H1 (cell line): ENCODE measurements at places on chromosomes 3 and 15.

GRCh38 chr3:65439641-65440284 lies 599.0 kb downstream of the MAGI1 start:
- DNase-seq = peak; percentile 46
- H3K36me3 ChIP-seq = peaks cover 28% of the 10 kb centered on the region
- H3K27me3 ChIP-seq = no peaks in the 10 kb centered on the region
- no peak overlapping the region for H3K27ac ChIP-seq

DNA sequence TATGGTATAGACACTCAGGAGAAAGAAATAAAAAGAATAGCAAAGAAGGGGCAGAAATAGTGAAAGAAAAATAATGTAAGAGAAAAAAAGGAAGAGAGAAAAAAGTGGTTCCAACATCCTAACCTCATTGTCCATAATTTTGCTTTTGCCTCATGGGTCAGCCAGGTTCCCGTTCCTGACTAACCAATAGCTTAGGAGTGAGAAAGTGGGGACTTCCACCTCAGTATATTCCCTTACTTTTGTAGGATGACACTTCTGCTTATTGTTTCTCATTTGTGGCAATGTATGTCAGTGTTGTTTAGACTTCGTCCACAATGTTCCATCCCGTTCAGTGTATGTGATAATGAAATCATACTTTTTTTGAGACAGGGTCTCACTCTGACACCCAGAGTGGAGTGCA lies 9.3 kb upstream of the SLC12A8 start:
- peaks cover 2% of the 10 kb centered on the region for H3K4me1 ChIP-seq
- no peaks in the 10 kb centered on the region for H3K36me3 ChIP-seq
- H3K4me3 ChIP-seq = no peak overlapping the region
- H3K27me3 ChIP-seq = no peaks in the 10 kb centered on the region

- DNase-seq = no peak
- no peaks in the 10 kb centered on the region for H3K36me3 ChIP-seq
- peaks cover 2% of the 10 kb centered on the region; the same call in 1 of the 2 replicates for H3K4me1 ChIP-seq
- H3K27me3 ChIP-seq = no peaks in the 10 kb centered on the region
Observed at GRCh38 chr15:100020614-100021013, 287.4 kb upstream of the LYSMD4 start.

GRCh38 chr3:195009616-195010015 lies 261.3 kb downstream of the XXYLT1 start:
- H3K27ac ChIP-seq = no peak overlapping the region
- no peaks in the 10 kb centered on the region for H3K4me1 ChIP-seq
- no peak for DNase-seq
- no peaks in the 10 kb centered on the region for H3K36me3 ChIP-seq

GRCh38 chr15:82566690-82567089 lies 26.4 kb upstream of the RPS17 start:
- no peaks in the 10 kb centered on the region for H3K36me3 ChIP-seq
- DNase-seq = no peak
- H3K27ac ChIP-seq = no peak overlapping the region
- H3K27me3 ChIP-seq = no peaks in the 10 kb centered on the region

DNA sequence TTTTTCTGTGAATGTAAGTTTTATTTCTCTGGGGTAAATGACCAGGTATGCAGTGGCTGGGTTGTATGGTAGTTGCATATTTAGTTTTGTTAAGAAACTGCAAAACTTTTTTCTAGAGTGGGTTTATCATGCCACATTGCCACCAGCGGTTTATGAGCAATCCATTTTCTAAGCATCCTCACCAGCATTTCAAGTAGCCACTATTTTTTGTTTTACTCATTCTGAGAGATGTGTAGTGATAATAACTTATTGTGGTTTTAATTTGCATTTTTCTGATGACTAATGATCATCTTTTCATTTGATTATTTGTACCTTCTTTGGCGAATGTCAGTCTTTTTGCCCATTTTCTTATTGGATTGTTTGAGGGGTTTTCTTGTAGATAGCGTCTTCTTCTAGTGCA lies 56.2 kb downstream of the SPRED1 start:
- no peaks in the 10 kb centered on the region; the same call in 1 of the 2 replicates for H3K36me3 ChIP-seq
- no peak for DNase-seq
- no peaks in the 10 kb centered on the region for H3K27me3 ChIP-seq
- no peak overlapping the region for H3K4me3 ChIP-seq
- no peak overlapping the region for H3K27ac ChIP-seq

DNA sequence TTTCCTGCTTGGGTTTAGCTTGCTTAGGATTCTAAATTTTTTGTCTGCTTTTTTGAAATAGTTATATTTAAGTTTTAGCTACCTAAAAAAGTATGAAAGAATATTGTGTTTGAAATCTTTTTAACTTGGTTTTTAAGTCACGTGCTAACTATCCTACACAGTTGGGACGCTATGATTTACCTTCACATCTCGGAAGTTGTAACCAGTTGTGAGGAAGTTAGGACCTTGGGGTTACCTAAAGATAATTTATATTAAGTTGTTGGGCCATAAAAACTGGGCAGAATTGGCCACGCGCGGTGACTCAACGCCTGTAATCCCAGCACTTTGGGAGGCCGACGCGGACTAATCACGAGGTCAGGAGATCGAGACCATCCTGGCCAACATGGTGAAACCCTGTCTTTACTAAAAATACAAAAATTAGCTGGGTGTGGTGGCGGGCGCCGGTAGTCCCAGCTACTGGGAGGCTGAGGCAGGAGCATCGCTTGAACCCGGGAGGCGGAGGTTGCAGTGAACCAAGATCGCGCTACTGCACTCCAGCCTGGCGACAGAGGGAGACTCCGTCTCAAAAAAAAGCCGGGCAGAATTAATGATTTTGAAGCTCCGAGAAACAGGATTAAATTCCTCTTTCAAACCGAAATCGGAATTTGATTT lies 1.0 kb downstream of the ZFAND6 start:
- no peaks in the 10 kb centered on the region for H3K36me3 ChIP-seq
- no peak for DNase-seq

GRCh38 chr3:186824430-186825139 lies 17.9 kb upstream of the ADIPOQ start:
- H3K4me1 ChIP-seq = peaks cover 23% of the 10 kb centered on the region
- DNase-seq = no peak
- peaks cover 20% of the 10 kb centered on the region for H3K27me3 ChIP-seq

DNA sequence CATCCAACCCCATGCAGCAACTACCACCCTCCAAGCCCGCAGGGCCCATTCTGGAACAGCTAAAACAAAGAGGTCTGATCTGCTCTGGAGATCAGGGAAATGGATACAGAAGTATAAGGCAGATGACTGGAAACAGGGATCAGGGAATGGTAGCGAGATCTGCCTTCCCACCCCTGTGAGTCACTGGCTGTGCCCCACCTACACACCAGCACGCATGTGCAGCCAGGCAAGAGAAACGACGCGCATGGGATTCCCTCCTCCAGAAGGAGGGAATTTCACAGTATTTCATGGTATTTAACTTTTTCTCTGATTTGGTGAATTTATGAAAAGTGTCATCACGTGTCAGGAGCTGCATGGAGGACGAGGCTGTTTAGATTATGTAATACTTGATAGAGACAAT lies 116.7 kb downstream of the ARRDC4 start:
- H3K4me3 ChIP-seq = no peak overlapping the region
- H3K36me3 ChIP-seq = no peaks in the 10 kb centered on the region
- no peak overlapping the region for H3K27ac ChIP-seq
- no peaks in the 10 kb centered on the region for H3K27me3 ChIP-seq
- 0 out of 2 replicates have a peak, but pooled peaks cover 2% of the 10 kb centered on the region for H3K4me1 ChIP-seq

DNA sequence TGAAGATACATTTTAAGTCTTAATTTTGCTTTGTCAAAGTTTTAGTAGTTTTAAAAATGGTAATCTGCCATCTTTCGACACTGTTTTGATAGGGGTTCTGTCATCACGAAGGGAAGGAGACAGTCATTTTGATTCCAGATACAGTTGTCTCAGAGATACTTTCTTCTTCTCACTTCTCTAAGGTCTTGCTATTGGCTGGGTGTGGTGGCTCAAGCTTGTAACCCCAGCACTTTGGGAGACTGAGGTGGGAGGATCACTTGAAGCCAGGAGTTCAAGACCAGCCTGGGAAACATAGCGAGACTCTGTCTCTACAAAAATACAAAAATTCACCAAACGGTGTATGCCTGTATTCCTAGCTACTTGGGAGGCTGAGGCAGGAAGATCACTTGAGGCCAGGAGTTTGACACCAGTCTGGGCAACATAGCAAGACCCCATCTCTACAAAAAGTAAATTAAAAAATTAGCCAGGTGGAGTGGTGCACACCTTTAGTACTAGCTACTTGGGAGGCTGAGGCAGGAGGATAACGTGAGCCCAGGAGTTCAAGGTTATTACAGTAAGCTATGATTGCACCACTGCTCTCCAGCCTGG lies 3.3 kb downstream of the RAB8B start:
- no peak overlapping the region for H3K27ac ChIP-seq
- no peaks in the 10 kb centered on the region for H3K27me3 ChIP-seq
- H3K36me3 ChIP-seq = no peaks in the 10 kb centered on the region

- DNase-seq = no peak
- no peak overlapping the region for H3K4me3 ChIP-seq
- H3K36me3 ChIP-seq = no peaks in the 10 kb centered on the region
- H3K27ac ChIP-seq = no peak overlapping the region
- H3K27me3 ChIP-seq = peaks cover 16% of the 10 kb centered on the region
Observed at GRCh38 chr3:58335652-58335947, 2.9 kb downstream of the PXK start.

GRCh38 chr3:37338500-37338899 lies 164.1 kb upstream of the LRRFIP2 start:
- H3K4me3 ChIP-seq = no peak overlapping the region
- H3K4me1 ChIP-seq = no peaks in the 10 kb centered on the region
- no peak for DNase-seq
- no peaks in the 10 kb centered on the region for H3K27me3 ChIP-seq

GRCh38 chr15:83940136-83940535 lies 286.2 kb downstream of the ADAMTSL3 start:
- DNase-seq = no peak
- H3K27ac ChIP-seq = no peak overlapping the region
- H3K27me3 ChIP-seq = no peaks in the 10 kb centered on the region
- no peak overlapping the region for H3K4me3 ChIP-seq
- H3K4me1 ChIP-seq = no peaks in the 10 kb centered on the region
- H3K36me3 ChIP-seq = no peaks in the 10 kb centered on the region

- H3K4me1 ChIP-seq = no peaks in the 10 kb centered on the region
- H3K27me3 ChIP-seq = peaks cover 13% of the 10 kb centered on the region; the same call in 1 of the 2 replicates
- H3K36me3 ChIP-seq = no peaks in the 10 kb centered on the region
- no peak overlapping the region for H3K27ac ChIP-seq
- DNase-seq = no peak
Observed at GRCh38 chr15:74610302-74610951, 5.2 kb upstream of the CLK3 start.

DNA sequence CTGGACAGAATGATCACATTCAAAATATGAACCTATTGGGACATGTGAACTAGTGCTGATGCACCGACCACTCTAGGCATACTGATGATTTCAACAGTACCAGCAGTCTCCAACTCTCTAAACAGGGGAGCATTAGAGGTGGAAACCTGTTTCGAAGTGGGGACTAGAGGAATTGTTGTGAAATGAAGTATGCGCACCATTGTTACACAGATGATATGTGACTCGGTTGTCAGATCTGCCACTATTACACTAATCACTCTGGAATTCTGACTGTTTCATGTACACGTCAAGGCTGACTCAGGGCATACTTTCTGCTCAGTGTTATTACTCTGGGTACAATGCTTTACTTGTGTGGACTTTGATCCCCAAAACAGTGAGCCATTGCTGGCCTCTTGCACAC lies 198.2 kb upstream of the UBE2E2 start:
- H3K36me3 ChIP-seq = no peaks in the 10 kb centered on the region
- H3K4me3 ChIP-seq = no peak overlapping the region
- H3K27me3 ChIP-seq = no peaks in the 10 kb centered on the region
- DNase-seq = no peak
- H3K27ac ChIP-seq = no peak overlapping the region
- H3K4me1 ChIP-seq = no peaks in the 10 kb centered on the region

DNA sequence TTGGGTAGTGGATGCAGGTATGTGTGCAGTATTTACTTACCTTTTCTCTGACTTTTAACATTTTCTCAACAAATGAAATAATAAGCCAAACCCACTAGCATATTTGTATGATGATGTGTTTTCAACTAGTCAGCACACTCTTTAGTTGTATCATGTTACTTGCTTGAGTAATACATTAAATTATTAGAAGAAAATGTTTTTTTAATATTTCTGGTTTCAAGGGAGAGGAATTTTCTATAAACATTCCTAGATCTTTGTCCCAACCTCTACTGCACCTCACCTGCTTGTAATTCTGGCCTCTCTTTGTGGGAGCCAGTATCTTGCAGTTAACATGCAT lies 161.8 kb upstream of the CBLB start:
- no peaks in the 10 kb centered on the region for H3K4me1 ChIP-seq
- H3K27ac ChIP-seq = no peak overlapping the region
- no peaks in the 10 kb centered on the region for H3K27me3 ChIP-seq
- H3K4me3 ChIP-seq = no peak overlapping the region

DNA sequence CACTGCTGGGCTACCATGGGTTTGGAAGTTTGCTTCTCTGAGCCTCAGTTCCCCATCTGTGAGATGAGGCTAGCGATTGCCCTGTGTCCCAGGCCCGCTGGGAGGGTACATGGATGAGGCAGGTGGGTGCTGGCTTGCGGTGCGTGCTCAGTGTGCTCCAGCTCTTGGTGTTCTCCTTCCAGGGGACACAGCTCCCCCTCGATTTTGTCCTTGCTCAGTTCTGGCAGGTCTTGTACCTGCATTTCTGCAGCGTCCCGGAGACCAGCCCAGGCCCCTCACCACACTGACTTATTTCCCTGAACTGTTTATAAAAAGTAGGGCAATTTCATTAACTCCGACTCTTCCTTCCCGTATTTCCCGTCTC lies 95.4 kb downstream of the TBC1D2B start:
- H3K27me3 ChIP-seq = no peaks in the 10 kb centered on the region
- no peak overlapping the region for H3K4me3 ChIP-seq
- DNase-seq = no peak
- peaks cover 11% of the 10 kb centered on the region for H3K4me1 ChIP-seq
- H3K36me3 ChIP-seq = no peaks in the 10 kb centered on the region

- H3K27me3 ChIP-seq = no peaks in the 10 kb centered on the region
- peaks cover 7% of the 10 kb centered on the region; the same call in 1 of the 2 replicates for H3K4me1 ChIP-seq
- H3K36me3 ChIP-seq = no peaks in the 10 kb centered on the region
- H3K27ac ChIP-seq = no peak overlapping the region
- no peak for DNase-seq
Observed at GRCh38 chr15:44726568-44727484, 9.5 kb upstream of the TRIM69 start.

- H3K4me1 ChIP-seq = peaks cover 3% of the 10 kb centered on the region
- H3K36me3 ChIP-seq = no peaks in the 10 kb centered on the region
- DNase-seq = no peak
- no peak overlapping the region for H3K4me3 ChIP-seq
Observed at GRCh38 chr3:40382617-40382979, 4.4 kb upstream of the ENTPD3 start.
